ENCODE measurements at places on chromosomes 4 and X.

DNA sequence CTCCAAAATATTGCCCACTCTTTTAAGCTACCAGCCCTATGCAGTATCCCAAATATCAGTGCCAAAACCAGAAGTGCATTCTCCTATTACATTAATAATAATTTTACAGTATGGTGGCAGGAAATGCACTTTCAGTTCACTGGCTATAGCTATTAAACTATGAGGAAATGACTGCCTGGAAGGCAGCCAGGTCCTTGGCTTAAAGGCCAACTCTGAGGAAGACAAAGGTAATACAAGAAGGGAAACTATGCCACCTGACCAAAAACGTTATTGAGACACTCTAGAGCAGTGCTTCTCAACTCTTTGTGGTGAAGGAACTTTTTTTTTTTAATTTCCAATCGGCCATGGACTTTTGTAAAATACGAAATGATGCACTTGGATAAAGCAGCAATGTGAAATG is 133.6 kb upstream of the VAMP7 start:
- no peak for DNase-seq

DNA sequence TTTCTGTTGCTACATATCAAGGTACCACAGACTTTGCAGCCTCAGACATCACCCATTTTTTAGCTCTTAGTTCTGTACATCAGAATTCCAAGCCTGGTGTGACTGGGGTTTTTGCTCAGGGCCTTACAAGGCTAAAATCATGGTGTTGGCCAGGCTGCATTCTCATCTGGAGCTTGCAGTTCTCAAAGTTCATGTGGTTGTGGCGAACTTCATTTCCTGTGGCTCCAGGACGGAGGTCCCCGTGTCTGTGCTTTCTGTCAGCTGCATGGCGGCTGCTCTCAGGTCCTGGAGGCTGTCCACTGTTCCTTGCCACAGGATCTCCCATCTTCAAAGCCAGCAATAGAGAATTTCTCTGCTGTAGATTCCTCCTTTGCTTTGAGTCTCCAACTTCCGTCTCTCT is 157.4 kb downstream of the STIM2 start:
- no peak for DNase-seq

- no peak for DNase-seq
These were observed 136.8 kb downstream of the ADAM29 start for GRCh38 chr4:175054980-175055379.

GRCh38 chrX:68995780-68996551 is 167.1 kb downstream of the EFNB1 start:
- DNase-seq = no peak

GRCh38 chr4:139655116-139655515 is 10.5 kb upstream of the MGST2 start:
- no peak for DNase-seq

- no peak for DNase-seq
These were observed 83.3 kb downstream of the AKAP4 start for GRCh38 chrX:50117476-50117875.

- no peak for DNase-seq
These were observed 443.3 kb downstream of the GBA3 start for GRCh38 chr4:23135792-23136645.

- no peak for DNase-seq
These were observed 129.6 kb upstream of the QRFPR start for GRCh38 chr4:121510341-121510874.

GRCh38 chrX:42075032-42075431 is 151.7 kb upstream of the CASK start:
- no peak for DNase-seq

DNA sequence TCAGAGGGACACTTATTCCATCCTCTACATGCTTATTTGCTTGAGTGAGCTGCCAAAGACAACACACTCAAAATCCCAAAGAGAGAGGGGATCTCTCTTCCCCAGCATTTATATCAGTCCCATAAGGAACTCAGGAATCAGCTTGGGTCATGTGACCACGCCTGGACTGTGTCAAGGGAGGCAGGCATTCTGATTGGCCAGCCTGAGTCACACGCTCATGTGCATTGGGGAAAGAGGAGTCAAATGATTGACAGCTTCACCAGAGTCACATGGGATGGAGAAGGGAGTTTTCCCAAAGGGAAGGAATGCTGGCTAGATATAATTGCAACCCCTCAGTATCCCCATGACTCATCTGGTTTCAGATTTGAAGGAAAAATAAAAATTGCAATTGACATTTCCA is 49.0 kb downstream of the RWDD4 start:
- no peak for DNase-seq

DNA sequence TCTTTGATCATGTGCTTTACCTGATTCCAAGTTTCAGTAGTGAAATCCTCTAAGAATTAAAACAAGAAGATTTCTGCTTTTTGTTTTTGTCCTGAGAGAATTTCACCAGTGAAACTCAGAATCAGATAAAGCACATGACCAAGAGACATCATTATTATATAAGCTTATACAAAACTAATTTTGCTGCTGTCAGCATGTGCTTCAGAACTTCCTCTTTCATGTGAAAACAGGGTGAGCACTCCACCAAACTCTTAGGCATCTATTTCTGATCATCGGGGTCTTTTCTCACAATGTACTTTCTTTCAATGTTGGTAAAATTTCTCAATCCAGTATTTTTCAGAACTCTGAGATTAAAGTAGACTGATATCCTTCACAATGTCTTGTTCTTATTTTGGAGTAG is 152.1 kb downstream of the SLC39A8 start:
- DNase-seq = no peak
